ENCODE measurements at places on chromosomes 16 and 17.

GRCh38 chr17:63989622-63990345, 8.4 kb upstream of the PRR29 start:
- no peak for DNase-seq

DNA sequence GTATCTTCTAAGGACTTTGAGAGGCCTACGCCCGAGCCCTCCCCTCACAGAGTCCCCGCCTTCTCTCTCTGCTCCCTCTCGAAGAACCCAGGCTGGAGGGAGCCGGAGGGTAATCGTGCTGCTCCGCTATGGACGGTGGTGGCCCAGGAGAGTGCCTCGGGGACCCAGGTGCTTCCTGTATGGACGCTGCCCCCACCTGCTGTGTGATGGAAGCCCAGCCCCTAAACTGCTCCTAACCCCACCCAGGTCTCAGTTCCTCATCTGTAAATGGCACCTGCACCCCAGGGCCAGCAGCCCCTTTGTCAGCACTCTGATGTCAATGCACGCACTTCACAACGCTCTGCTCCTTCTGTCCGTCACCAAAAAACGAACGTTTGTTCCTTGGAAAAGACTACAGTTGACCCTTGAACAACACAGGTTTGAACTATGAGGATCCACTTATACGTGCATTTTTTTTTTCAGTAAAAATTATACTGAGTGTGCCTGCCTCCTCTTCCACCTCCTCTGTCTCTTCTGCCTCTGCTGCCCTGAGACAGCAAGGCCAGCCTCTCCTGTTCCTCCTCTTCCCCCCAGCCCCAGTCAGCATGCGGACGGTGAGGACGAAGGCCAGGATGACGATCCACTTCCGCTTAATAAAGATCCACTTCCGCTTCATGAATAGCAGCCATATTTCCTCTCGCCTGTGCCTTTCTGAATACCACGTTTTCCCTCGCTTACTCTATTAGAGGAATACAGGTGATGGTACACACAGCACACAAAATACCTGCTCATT, 118.3 kb downstream of the BANP start:
- DNase-seq, result no peak

- DNase-seq, result no peak
Observed at GRCh38 chr16:75311383-75311938, 60.0 kb upstream of the BCAR1 start.

DNA sequence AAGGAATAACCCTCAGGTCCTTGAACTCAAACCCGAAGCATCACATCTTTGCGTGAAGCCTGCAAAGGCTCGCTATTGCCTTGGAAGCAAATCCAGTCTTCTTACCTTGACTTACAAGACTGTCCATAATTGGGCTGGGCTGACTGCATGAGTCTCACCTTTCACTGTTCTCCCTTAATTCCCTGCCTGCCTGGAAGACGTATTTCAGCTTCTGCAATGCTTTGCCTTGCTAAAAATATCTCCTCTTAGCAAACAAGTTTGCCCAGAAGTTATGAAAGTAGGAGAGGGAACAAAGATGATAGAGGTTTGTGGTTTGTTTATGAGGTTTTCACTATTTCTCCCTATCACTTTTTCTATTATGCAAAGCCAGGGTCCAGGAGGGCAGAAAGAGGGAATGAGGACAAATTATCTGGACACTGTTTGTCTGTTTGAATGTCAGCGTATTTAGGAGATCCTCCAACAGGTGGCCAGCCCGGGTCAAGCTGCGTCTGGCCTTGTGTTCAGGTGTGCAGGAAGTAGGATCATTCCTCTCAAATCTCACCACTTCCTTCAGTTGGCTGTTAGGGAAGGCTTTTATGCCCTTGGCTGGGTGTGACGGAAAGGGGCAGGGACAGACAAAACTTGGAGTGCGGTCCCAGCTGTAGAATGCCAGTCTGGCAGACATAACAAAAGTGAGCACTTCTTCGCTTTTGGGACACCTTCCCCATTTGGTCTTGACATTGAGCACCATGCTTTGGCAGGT, 488.9 kb downstream of the CDH13 start:
- DNase-seq, result no peak

- no peak for DNase-seq
Observed at GRCh38 chr17:77318021-77318420, 177.3 kb downstream of the SEC14L1 start.

DNA sequence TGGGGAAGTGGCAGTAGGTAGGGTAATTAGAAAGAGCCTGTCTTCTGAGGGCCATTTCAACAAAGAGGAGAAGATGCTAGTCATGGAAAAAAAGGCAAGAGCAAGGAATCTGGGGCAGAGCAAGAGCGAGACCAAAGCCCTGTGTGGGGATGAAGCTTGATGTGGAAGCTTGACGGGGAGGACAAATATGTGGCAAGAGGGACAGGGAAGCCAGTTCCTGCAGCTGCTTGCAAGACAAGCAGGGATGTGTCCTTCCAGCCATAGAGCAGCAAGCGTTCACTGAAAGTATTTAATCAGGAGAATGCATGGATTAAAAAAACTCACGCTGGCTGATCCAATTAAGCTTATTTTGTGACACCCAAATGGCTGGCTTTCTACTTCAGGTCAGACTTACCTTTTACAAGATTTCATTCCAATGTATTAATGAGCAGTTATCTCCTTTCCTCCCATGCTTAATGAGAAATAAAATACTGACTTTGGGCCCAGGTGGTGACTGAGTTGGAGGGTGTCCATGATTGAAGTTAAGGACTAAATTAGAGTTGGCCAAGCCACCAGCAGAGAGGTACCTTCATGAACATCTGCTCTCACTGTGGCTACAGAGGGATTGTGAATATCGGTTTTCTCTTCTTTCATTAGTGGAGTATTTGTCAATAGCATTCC, 76.8 kb downstream of the ABCA8 start:
- no peak for DNase-seq
